ENCODE measurements at places on chromosomes 11 and 22.

DNA sequence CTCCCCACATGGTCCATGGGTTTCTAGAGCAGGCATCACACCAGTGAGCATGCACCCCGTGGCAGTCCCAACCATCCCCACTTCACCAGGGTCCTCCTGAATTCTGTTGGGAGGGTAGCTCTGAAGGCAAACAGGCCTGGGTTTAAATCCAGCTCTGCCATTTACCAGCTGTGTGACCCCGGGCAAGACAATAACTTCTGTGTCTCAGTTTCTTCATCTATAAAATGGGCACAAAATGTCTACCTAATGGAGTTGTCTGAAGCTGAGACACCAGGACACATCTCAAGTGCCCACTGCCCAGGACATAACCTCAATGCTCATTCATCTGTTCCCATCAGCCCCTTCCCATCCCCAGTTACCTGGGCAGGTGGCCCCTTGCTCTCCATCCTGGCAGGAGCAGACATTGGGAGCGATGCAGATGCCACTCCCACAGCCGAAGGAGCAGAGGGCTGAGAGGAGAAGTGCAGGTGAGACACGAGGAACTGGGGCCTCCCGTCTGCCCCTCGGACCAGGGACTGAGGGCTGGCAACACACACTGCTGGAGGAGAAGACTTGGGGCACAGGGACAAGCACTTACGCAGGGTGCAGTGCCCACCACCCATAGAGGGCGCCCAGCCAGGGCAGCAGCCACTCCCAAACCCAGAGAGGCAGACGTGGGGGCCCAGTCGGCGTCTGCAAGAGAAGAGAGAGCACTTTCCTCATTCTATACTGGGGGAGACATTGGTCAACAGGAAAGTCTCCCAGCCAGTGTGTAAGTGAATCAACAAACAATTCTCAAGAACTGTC is 4.0 kb downstream of the VWCE start:
- no peak for DNase-seq

DNA sequence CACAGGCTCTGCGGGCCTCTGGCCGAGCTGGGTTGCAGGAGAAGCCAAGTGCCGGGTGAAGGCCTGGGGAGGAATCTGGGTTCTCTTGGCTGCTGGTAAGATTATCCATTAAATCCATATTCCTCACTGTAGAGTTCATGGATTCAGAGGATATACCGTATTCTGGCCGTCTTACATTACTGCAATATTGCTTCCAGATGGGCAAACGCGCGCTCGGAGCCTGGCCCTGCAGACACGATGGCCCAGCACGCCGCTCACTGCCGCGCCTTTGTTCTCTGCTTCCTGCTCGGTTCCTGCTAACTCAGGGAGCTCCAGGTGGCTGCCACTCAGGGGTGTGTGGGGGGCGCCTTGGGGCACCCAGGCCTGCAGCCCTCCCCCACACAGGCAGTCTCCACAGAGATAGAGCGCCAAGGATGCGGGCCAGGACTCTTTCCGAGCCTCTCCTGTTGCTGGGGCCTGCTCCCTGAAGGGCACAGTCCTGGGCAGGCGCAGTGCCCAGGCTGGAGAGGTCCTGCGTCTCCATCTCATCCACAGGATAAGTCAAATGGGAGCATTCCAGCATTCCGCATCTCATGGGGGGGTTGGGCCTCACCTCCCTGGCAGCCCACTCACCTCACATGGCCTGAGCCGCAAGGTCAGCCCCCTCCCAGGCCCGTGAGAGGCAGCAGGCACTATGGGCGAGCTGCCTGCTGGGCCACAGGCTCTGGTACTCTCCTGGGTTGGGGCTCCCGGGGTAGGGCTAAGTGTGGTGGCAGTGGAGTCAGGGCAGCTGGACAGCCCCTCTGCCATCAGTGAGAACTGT is 14.1 kb upstream of the KCNQ1OT1 start:
- no peak for DNase-seq

DNA sequence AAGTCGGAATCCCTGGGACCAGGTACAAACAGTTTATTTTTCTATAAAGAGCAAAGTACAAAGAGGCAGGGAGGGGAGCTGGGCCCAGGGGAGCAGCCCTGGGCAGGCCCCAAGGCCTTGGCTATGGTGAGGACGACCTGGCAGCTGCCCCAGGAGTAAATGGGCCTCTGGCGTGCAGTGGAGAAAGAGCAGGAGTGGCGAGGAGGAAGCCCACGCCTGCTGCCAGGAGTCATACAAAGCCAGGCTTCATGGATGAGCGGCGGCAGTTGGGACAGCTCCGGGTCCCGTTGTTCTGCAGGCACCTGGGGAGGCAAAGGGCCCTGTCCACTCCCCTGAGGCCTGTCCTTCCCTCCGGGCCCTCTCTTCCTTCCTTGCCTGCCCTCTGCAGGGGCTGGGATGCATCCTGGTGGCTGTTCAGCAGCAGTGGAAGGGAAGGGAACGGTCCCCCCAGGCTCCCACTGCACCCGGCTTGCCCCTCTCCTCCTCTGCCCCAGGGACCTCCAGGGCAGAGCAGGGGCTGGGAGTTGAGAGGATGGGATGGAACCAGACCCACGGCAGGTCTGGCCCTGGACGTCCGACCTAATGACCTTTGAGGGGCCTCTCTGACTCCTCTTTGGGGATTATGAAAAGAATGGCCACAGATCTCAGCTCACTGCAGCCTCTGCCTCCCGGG is 11.1 kb downstream of the RAPSN start:
- no peak for DNase-seq

- no peak for DNase-seq
These were observed 2.3 kb downstream of the LSP1 start for GRCh38 chr11:1854949-1855885.

GRCh38 chr11:88454881-88455280 is 117.3 kb upstream of the CTSC start:
- no peak for DNase-seq

- DNase-seq = peak; percentile 27
These were observed 22.6 kb upstream of the PKNOX2 start for GRCh38 chr11:125141686-125142535.

- no peak for DNase-seq
These were observed 266.7 kb downstream of the FAM76B start for GRCh38 chr11:95522874-95523273.

DNA sequence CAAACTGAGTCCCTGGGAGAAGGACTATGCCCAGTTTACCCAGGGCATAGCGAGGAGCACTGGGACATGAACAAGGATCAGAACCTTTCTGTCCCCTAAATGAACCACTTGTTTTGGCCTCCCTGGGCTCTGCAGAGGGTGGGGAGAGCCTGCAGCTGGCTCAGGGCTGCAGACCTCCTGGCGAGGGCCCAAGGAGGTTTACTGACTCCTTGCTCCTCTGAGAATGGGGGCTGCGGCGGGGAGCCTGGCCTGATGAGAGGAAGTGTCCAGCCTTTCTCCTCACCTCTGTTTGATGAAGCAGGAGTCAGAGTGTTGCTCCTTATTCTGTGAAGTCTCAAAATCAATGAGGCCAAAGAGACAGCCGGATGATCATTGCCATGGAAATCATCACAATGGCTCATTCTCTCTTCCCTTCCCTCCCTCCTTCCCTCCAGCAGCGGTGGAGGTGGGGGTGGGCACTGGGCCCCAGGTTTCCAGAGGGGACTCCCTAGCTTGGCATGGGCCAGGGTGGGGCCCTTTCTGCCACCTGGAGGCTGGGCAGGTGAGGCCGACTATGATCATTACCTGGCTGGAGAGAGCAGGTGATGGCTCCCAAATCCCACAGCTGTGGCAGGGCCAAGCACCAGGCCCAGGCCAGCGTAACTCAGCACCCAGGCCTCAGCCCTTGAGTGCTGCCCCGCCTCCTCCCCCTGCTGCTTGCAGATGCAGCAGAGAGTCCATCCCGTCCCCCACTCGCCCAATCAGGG is 169.7 kb downstream of the CEP164 start:
- no peak for DNase-seq

- no peak for DNase-seq
These were observed 60.0 kb downstream of the LIF start for GRCh38 chr22:30186510-30186909.

- no peak for DNase-seq
These were observed 1.2 kb downstream of the AIP start for GRCh38 chr11:67483831-67484665.

DNA sequence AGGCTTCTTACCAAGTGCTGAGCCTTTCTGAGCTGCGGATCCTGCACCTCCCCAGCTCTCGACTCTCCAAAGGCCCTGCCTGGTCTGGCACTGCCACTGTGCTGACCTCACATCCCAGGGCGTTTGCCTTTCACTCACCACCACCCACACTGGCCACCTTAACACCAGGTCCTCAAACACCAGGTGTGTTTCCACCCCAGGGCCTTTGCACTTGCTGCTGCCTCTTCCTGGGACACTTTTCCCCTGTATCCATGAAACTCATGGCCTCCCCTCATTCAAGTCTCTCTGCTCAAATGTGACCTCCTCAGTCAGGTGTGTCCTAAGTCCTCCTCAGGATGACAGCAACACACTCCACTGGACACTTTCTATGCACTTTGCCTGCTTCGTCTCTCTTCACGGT is 51.4 kb upstream of the ANO1 start:
- no peak for DNase-seq

DNA sequence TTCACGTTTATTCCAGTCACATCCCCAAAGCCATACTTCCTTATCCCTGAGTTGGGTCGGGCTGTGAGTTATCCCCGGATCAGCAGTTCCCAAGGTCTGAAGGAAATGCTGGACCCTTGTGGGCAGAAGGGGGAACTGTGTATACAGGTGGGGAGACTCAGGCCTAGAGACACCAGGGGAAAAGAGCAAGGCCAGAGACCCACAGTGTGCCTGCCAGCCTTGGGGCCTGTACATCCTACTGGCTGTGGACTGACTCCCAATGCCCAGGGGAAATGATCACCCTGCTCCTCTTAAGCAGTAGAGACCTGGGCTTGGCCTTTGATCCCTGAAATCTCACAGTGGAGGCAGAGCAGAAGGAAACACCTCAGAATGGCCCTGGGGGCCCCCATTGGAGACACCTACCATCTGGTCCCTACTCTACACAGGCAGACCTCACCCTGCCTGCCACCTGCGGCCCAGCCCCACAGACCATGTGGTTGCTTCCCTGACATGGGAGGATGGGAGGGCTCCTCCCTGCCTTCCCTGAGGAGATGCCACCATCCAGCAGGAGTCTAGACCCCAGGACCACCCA is 1.3 kb downstream of the SELENOM start:
- DNase-seq = no peak

GRCh38 chr22:40674274-40674673 is 5.0 kb upstream of the MCHR1 start:
- no peak for DNase-seq

GRCh38 chr11:95081010-95081409 is 8.6 kb upstream of the ENDOD1 start:
- no peak for DNase-seq

- DNase-seq = no peak
These were observed 360.9 kb upstream of the NARS2 start for GRCh38 chr11:78935398-78936068.

DNA sequence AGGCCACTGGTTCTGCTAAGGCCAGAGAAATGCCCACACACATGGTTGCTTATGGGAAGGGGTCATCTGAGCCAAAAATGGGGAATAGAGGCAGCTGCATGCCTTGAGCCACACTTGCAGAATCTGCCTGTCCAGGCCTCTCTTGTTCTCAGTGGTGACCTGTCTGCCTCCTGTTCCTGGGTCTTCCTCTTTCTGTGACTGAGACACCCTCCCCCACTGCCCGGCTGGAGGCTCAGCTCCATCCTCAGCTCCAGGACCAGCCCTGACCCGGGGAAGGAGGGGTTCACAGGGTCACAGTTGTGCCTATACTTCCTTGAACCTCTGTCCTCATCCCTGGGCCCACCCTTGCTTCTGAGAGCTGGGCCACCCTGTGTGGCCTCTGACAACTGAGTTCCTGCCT is 52.3 kb downstream of the CSF2RB start:
- no peak for DNase-seq

- no peak for DNase-seq
These were observed 76.5 kb downstream of the BTBD10 start for GRCh38 chr11:13386567-13386966.

Data from CD4-positive, alpha-beta T cell treated with Interleukin-15 for 1 hour (primary cell).